ENCODE measurements at places on chromosomes 7 and 10.

DNA sequence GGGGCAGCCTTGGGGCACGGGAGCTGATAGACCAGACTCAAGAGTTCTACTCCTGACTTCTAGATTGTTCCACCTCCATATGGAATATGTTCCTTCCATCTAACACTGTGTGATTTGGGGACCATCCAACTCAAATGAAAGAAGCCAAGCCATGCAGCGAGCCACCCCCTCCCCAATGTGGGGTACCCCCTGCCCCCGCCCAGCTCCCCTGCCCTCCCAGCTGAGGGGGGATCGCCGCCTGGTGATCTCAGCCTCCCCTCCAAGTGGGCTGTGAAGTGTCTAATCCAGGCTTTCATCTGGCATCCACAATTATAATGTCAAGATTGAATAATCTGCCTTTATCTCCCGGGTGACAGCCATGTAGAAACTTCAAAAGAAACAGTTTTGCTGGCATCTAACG lies 246.1 kb downstream of the RPS24 start:
- no peak for DNase-seq

DNA sequence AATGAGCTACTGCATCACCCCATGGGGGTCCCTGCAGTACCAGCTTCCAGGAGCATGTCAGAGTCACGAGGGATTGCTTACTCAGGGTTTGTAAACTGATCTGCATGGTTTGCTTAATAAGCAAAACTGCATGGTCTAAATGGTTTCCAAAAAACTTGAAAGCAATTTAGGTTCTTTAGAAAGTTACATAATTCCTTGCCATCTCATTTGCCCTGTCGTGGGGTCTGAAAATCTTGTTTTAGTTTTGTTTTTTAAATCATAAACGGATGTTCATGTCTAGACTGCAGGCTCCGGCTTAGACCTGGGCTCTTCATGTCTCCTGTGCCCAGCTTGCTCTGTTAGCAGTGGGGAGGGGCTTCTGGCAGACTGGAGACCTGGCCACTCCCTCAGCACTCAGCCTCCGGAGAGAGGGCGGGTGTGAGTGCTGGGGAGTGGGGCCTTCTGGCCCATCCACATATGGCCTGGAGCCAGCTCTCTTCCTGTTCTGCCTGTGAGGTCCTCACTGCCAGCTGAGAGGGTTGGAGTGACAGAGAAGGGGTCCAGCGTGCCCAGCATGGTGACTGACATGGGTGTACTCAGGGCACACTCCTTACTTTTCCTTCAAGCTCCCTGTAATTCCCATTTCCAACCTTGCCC lies 17.5 kb downstream of the PRF1 start:
- DNase-seq = no peak

GRCh38 chr10:106615081-106615480 lies 549.4 kb downstream of the SORCS1 start:
- DNase-seq = no peak

GRCh38 chr10:126235979-126236851 lies 152.1 kb downstream of the ADAM12 start:
- DNase-seq = no peak

GRCh38 chr7:157265051-157265450 lies 71.8 kb upstream of the DNAJB6 start:
- no peak for DNase-seq

- peak; percentile 12 for DNase-seq
Measured at GRCh38 chr7:116236020-116236630, 25.8 kb downstream of the TES start.

GRCh38 chr10:69346776-69347175 lies 68.5 kb downstream of the HK1 start:
- no peak for DNase-seq

DNA sequence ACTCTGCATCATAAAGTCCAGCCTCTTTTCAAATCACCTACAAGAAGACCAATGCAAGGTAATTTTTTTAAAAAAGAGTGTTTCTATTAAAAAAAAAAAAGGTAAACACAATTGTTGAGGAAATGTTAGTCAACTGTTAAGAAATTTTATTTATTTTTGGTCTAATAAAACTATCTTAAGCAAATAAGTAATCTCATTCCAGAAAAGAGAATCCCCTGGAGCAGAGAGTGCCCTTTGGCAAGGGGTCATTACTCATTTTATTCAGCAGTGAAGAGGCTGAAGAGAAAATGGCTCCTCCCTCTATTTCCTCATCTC lies 63.4 kb upstream of the GSDME start:
- DNase-seq = no peak

GRCh38 chr10:17109475-17110207 lies 20.0 kb downstream of the CUBN start:
- DNase-seq = no peak

GRCh38 chr7:26856176-26856985 lies 8.0 kb downstream of the SKAP2 start:
- no peak for DNase-seq

- no peak for DNase-seq
Measured at GRCh38 chr10:26737730-26738129, 40.2 kb downstream of the PDSS1 start.

GRCh38 chr7:118080947-118081346 lies 103.0 kb upstream of the LSM8 start:
- peak; percentile 8 for DNase-seq

DNA sequence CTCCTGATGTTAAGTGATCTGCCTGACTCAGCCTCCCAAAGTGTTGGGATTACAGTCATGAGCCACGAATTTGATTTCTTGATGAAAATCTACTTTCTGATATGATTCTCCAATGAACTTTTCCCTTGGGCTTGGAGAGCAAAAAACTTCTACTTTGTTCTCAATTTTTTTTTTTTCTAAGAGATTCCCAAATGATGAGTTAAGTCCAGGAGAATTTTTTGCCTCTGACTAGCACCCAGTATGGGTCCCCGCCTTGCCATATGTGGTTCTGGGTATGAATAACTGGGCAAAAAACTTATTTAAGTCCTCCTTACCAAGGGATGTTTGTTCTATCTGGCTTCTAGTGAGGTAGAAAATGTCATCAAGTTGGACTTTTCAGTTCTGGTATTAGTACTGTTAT lies 147.9 kb upstream of the LYZL1 start:
- DNase-seq = no peak

GRCh38 chr10:48390933-48391845 lies 84.7 kb downstream of the MAPK8 start:
- no peak for DNase-seq

- DNase-seq = no peak
Measured at GRCh38 chr7:80488406-80488805, 23.5 kb downstream of the GNAT3 start.

GRCh38 chr7:55497521-55497920 lies 74.8 kb downstream of the VOPP1 start:
- no peak for DNase-seq

- no peak for DNase-seq
Measured at GRCh38 chr10:132109341-132110110, 43.8 kb downstream of the JAKMIP3 start.

DNA sequence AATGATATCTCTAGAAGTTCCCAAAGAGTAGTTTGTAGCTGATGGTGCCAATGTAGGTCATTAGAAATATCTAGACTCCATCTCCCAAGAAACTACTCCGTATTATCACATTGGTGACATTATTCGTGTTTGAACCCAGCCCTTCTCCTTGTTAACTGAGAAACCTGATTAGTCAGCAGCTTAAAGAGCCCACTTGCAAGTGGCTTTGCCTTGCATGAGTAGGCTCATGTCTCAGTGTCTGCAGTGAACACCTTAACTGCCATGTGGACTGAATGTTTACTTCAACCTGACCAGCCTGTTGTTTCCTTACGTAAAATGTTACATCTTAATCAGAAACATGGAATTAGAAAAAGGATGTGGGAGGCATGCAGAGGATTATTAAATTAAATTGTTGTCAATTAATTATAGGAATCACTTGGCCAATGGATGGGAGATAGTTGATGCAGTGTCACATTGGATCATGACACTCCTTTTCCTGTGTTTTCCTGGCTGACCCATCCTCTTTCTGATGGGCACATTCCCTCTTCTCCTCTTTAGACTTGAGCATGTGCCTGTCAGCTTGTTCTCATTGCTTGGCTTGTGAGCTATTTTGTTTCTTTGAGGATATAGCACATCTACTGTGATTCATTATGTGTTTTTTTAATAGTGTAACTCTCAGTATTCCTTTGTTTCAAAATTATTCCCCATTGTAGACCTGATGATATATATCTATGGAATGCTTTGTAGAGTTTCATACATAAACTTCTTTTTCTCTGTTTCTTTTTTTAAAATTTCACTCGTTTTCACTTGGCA lies 18.0 kb downstream of the STARD3NL start:
- no peak for DNase-seq

GRCh38 chr7:76209310-76209709 lies 7.6 kb downstream of the SRRM3 start:
- DNase-seq = no peak

DNA sequence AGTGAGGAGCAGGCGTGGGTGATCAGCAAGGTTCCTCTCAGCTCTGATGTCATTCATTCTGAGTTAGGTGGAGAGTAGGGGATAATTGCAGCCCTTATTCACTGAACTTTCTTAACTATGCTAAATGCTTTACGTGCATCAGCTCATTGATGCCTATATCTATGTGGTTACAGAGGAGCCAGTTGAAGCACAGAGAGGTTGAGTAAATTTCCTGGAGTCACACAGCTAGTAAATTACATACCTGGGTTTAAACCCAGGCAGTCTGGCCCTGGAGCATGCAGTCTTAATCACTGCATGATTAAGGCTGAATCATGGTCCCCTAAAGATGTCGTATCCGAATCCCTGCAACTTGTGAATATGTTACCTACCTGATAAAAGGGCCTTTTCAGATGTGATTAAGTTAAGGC lies 99.6 kb downstream of the GRK5 start:
- no peak for DNase-seq

- DNase-seq = no peak
Measured at GRCh38 chr7:25454562-25455041, 226.3 kb upstream of the NPVF start.

DNA sequence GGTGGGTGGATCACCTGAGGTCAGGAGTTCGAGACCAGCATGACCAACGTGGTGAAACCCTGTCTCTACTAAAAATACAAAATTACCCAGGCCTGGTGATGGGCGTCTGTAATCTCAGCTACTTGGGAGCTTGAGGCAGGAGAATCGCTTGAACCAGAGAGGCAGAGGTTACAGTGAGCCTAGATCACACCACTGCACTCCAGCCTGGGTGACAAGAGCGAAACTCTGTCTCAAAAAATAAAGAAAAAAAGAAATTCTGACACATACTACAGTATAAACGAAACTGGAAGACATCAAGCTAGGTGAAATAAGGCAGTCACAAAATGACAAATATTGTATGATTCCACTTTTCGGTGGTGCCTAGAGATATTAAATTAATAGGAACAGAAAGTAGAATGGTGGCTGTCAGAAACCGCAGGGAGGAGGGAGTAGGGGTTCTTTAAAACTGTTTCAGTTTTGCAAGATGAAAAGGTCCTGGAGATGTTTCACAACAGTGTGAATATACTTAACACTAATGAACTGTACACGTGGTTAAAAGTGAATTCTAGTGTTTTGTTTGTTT lies 23.2 kb downstream of the PILRA start:
- peak; percentile 34 for DNase-seq

DNA sequence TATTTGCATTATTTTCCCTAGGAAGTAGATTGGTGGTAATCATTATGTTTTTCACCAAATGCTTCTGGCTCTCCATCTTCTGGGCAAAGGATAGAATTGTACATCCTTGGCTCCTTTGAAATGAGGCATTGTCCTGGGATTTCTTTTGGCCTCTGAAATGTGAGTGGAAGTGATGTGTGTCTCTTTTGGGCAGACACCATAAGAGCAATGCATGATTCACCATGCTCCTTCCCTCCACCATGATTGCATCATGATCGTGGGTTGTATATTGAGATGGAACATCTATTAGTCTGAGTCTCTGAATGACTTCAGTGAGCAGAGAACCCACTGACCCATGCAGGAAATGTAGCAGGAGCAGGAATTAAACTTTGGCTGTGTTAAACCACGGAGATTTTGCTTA lies 49.2 kb downstream of the ADRA2A start:
- DNase-seq = no peak

- DNase-seq = peak; percentile 69
Measured at GRCh38 chr7:128791121-128791971, at the start of gene CCDC136. CCDC136 (plus strand) TSS chr7:128791968; CDS start chr7:128792412, 444 bp downstream.

GRCh38 chr7:1539882-1540775 lies 9.6 kb downstream of the MAFK start:
- DNase-seq = no peak

GRCh38 chr7:151707757-151708156 lies 169.2 kb downstream of the PRKAG2 start:
- DNase-seq = no peak

- no peak for DNase-seq
Measured at GRCh38 chr10:45461034-45461433, 87.0 kb downstream of the ALOX5 start.

DNA sequence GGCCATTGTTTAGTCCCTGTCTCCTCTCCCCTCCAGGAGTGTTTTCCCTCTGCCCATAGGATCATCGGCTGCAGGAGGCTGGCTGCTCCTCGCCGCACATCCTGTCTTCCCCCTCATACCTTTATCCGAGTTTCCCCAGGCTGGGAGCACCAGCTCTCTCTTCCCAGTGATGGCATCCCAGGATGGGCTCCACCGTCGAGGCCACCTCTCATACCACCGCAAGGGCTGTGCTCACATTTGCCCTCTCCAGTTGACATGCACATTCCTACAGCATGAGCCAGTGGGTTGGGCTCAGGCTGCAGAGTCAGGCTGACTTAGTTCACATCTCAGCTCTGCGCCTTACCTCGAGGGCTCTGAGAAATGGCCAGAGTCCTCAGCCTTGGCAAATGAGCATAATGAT lies 12.1 kb downstream of the HKDC1 start:
- DNase-seq = no peak

- DNase-seq = no peak
Measured at GRCh38 chr10:62690703-62691102, 113.8 kb upstream of the ADO start.

DNA sequence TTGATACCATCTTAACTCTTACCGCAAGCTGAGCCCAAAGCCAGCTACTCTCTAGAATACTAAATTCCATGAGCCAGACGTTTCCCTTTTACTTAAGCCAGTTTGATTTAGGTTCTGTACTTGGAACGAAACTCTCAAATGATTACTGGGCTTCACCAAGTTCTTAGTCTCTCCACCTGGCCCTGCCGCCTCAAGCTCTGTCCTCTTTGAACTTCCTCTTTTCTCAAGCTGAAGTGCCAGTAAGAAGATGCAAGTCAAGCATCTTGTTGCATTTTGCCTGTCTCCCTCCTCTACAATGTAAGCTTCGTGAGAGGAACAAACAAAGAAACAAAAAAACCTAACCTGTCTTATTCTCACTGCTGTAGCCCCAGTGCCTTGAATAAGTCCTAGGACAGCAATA lies 358.2 kb upstream of the NPVF start:
- DNase-seq = no peak
